ENCODE measurements at places on chromosomes 5 and 9.

GRCh38 chr9:28961623-28962022 lies 1388.3 kb upstream of the C9orf72 start:
- no peak for DNase-seq

DNA sequence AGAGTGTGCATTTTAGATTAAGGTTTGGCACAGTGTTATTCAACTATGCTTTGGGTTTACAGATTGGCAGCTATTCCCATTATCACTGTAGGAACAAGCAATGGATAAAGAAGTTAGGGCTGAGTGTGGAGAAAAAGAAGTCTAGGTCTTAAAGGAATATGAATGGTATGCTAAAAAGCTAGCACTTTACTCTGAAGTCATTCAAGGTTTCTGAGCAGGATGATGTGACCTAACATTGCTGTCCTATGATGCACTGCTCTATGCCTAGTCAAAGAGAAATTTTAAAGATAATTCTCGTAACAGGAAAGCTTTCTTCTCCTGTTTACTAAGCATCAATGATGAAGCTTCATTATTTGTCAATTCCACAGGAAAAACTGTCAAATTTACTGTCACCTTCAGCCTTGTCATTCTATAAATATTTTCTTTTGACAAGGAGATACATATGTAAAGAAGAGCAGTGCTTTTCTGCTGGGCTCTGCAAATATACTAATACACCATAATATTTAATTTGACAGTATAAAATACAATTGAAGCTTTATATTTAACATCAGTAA lies 476.1 kb upstream of the PTPRD start:
- DNase-seq: no peak

DNA sequence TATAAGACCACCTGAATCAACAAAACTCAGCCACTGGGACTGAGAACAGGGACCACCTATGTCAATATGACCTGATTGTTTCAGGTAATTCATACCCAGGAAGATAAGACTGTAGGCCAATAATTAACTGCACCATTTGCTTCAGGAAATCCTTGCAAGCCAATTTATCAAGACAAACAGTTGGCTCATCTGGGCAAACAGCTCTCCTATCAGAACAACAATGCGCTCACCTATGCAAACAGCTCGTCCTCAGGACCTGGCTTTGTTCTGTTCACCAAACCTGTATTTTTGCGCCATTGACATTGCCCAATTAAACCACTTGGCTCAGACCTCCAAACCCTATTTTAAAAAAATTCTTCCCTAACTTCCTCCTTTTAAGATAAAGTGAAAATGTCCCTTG lies 92.3 kb upstream of the MARCHF11 start:
- DNase-seq: no peak

DNA sequence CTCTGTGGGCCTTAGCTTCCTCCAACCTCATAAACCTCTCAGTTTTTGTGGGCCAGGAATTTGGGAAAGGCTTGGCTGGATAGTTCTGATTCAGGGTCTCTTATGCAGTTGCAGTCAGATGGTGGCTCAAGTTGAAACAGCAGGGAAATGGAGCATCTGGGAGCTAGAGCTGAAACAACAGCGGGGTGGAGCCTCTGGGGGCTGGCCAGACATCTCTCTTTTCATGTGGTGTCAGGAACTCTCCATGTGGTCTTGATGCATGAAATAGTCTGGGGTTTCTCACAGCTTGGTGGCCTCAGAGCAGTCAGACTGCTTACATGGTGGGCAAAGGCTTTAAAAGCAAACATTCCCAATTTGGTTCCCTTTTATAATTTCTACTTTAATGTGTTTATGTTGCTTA lies 13.5 kb downstream of the ZNF346 start:
- DNase-seq: no peak

- DNase-seq: no peak
Measured at GRCh38 chr9:93709600-93710369, 133.4 kb downstream of the PHF2 start.

DNA sequence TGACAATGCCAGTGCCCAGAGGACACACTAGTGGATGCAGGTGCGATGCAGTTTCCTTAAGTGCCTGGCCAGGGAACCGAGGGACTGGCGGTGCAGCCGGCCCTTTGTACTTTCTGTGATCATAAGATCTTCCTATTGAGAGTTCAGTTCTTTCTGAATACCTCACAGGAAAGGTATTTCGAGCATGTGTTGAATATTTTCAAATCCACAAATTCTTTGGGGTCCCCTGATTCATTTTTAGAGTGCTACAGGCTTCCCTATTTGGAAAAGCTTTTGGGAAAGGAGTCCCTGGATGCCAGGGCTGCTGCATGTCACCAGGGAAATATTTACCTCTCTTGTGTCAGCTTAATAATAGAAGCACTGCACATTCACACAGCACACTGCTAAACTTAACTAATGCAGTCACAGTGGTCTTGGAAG lies 281.5 kb downstream of the GADD45G start:
- no peak for DNase-seq

- DNase-seq: no peak
Measured at GRCh38 chr5:15585841-15586591, 86.0 kb downstream of the FBXL7 start.

GRCh38 chr9:123753669-123754258 lies 176.2 kb downstream of the DENND1A start:
- no peak for DNase-seq

- peak; percentile 21 for DNase-seq
Measured at GRCh38 chr5:144864118-144864517, 693.4 kb downstream of the KCTD16 start.

- peak; percentile 39 for DNase-seq
Measured at GRCh38 chr9:121399883-121400607, 30.0 kb upstream of the STOM start.

- no peak for DNase-seq
Measured at GRCh38 chr9:99116003-99116411, 11.1 kb downstream of the TGFBR1 start.

DNA sequence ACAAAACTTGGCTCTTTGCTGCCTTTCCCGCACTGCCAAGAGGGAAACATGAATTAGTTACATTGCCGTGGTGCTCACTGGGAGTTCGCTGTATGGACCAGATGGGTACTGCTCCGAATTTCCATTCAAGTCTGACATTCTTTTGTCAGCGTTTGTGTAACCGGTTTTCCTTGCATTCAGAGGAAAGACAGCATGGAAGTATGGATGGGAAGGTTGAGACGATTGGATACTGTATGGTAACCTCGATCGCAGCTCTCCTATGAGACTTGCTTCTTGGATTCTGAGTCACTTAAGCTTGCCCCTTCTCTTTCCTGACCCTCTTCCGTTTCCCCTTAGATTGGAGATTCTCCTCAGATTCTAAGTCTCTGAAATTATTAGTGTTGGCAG lies 625 bp upstream of the UBLCP1 start:
- no peak for DNase-seq

DNA sequence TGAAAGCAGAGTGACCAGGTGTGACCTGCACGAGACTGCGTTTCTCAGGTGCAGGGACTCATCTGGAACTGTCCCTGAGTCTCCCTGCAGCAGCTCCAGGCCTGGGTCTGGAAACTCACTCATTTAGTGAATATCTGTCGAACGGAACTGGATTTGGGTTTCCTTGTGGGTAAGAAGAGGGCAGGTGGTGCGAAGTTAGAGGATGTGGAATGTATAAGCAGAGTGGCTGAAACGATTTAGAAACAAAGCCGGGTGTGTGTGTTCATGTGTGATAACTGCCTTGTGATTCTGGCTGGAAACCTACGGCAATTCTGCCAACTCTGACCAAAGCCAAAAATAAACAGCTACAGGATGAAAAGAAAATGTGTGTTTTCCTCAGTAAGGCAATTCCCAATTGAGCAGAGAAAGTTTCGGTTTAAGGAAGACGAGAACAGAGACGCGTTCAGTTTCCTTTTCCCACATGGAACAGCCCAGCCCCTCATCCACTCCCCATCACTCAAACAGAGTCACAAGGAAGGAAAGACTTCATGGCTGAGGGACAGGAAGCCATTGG lies 130.3 kb downstream of the NSG2 start:
- no peak for DNase-seq

DNA sequence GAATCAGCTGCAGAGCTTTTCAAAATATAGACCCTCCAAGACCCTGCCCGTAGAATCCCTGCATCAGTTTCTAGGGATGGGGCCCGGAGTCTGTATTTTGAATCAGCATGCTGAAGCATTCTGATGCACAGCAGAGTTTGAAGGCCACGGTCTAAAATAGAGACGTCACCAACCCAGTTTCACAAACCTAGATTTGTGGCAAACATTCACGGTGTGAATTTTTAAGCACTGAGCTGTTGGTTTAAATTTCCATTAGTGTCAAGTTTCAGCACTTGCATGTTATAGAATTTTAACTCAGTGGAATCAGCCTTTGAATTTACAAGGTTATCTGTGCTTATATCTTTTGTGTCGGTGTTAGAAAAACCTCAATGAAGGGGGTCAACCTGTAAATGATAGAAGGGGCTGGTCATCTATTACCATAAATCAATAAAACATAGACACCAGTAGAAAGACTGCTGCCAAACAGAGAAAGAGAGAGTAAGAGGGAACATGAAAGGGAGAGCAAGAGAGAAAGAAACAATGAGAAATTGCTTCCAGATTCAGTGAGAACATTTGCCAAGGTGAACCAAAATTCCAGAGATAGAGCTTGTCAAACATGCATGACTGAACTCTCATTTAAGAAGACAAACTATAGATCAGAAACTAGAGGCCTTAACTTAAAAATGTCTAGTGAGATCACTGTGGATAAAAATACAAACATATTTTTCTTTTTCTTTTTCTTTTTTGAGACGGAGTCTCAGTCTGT lies 414.9 kb downstream of the ZSWIM6 start:
- no peak for DNase-seq

DNA sequence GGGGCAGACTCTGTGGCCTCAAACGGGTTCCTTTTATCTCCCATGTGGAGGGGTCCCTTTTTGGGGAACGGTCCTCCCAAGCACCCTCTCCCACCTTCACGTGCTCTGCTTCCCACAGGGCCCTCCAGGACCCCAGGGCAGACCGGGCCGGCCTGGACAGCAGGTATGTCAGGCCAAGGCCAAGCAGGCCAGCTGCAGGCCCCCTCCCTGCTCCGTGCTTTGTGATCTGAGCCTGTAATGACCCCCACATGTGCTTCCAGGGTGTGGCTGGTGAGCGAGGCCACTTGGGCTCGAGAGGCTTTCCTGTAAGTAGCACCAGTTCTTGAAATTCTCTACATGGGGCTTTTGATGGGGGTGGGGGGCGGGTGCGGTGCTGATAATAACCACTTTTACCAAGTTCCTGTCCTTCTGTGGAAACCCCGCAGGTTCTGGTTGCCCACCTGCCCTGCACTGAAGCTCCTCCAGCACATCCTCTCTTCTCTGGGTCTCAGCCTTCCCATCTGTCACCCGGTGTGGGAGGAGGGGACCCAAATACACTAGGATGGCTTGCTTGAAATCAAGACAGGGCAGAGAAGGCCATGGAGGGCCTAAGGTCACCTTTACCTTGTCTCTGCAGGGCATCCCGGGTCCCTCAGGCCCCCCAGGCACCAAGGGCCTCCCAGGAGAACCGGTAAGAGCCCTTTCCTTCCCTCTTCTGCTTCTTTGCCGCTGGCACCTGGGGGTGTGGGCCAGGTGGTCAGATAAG lies 57.9 kb upstream of the ORM1 start:
- DNase-seq: no peak

GRCh38 chr5:2761921-2762488 lies 10.5 kb upstream of the IRX2 start:
- no peak for DNase-seq

DNA sequence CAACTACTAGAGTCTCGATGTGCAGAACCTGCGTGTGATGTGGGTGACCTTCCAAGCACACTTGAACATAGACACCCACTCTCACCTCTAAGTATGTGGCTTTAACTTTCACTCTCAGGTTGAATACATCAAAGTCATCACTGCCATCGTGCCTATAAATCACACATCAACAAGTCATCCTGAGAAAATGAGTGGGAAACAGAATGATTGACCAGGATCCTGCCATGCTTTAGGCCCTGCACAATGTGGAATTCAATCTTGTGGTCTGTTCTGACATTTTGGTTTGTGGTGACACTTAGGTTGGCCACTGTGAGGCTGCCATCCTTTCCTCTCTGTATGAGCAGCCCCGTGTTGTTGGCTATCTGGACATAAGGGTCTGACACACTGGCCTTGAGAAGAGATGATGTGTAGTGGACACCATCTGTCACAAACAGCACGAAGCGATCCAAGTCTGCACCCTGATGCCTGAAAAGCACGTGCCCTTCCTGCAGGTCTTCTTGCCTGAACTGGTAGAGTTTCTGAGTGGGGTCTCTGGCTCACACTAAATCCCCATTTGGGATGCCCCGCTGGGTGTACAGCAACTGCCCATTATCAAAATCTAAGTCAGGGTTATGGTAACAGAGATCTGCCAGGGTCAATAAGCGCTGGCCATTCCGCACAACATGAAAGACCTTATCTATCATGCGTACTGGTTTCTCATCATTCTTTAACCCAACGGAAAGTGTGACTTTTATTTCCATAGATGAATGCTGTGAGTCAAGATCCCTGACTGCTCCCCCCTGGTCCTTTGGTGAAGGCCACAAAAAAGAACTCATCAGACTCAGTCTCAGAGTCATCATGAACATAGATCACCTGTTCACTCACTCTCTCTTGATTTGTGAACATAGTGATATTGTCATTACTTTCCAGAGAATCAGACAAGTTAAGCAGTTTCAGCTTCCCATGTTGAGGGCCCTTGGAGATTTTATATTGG lies 116.6 kb downstream of the ESM1 start:
- DNase-seq: no peak

- peak; percentile 42 for DNase-seq
Measured at GRCh38 chr5:122500245-122501088, 188.4 kb downstream of the SNCAIP start.

DNA sequence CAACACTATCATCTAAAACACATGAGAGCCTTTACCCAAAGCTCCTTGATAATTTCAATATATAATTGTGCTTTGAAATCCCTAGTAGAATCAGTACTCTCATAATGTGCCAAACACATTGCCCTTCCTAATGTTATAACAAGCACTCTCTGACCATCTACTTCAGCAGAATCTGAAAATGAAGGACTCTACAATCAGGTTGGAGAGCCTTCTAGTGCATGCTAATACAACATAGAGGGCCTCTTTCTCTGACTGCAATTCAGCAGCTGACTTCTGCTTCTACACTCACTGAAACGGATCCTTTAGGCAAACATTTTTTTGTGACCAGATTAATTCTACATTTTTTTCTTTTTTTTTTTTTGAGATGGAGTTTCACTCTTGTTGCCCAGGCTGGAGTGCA lies 155.6 kb downstream of the EPB41L4A start:
- DNase-seq: no peak

- DNase-seq: no peak
Measured at GRCh38 chr5:119078071-119078846, 7.4 kb downstream of the DMXL1 start.

- no peak for DNase-seq
Measured at GRCh38 chr5:139222346-139222745, 24.2 kb upstream of the SIL1 start.

- DNase-seq: no peak
Measured at GRCh38 chr5:107320376-107320775, 350.4 kb downstream of the EFNA5 start.

DNA sequence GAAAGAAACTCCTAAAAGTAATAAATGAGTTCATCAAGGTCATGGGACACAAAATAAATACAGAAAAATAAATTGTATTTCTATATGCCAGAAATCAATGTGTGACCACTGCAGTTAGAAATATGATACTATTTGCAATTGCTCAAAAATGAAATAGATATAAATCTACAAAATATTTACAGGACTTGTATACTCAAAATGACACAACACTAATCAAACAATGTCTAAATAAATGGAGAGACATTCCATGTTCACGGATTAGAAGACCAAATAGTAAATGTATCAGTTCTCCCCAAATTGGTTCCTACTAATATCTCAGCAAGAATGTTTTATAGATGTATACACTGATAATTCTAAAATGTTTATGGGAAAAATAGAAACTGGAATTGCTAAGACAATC lies 345.3 kb downstream of the NR2F1-AS1 start:
- DNase-seq: no peak

Data from left renal pelvis (tissue), 4 donors.